Activated T-helper 1 cell treated with anti-CD3 and anti-CD28 coated beads, Interleukin-12 subunit alpha, Interleukin-12 subunit beta, Interleukin-2, Interleukin-4 antibody, amounts not matched to agents 30 ng/mL and 10 ng/mL and 1 ng/mL, durations not matched to agents 14 hours and 24 hours and 36 hours (primary cell): ENCODE measurements at places on chromosomes 16 and 17. TPM values are rescaled to one million over a fixed set of nuclear protein-coding genes. Genes with fewer than 3 reads are reported as not detected.

DNA sequence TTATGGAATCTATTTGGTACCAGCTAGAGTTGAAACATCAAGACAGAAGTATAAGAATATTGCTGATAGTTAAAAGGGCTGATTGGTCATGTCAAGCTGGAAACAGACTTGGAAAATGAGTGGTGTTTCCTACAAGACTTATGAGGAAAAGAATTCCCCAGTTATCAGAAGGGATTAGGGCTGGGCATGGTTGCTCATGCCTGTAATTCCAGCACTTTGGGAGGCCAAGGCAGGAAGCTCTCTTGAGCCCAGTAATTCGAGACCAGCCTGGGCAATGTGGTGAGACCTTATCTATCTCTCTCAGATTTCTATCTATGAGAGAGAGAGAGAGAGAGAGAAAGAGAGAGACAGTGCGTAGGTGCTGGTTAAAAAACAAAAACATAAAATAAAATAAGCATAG, 139.5 kb upstream of the PMFBP1 start:
- no peak for DNase-seq

DNA sequence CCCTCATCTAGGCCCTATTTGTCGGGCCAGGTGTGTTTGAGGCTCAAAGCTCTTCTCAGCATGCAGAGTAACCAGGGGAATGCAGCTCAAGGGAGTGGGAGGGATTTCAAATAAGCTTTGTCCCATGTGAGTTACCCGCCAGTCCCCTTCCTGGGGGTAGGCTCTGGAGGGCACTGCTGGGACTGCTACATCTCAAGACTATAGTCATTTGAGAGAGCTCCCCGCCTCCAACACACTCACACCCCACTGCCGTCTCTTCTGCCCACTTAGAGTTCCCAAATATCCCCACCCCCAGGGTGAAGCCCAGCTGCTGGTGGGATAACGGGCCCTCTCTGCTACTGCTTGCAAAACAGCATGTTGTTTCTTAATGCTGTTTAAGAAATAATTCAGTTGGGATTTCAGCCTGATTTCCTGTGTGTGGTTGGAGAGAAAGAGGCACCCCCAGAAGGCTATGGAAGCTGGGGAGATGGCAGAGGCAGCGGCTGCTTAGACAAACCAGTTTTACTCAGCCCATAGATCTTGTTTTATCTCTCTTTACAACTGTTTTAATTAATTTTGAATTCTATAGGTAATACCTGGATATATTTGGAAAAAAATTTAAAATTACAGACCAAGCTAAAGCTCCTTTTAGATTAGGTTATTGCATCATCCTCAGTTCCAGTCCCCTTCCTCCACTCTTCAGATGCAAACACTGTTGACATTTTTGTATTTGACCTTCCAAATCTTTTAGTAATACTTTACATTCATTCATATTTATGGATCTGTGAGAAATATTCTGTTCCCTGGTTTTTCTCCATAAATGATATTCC, 4.1 kb upstream of the MPO start:
- no peak for DNase-seq

DNA sequence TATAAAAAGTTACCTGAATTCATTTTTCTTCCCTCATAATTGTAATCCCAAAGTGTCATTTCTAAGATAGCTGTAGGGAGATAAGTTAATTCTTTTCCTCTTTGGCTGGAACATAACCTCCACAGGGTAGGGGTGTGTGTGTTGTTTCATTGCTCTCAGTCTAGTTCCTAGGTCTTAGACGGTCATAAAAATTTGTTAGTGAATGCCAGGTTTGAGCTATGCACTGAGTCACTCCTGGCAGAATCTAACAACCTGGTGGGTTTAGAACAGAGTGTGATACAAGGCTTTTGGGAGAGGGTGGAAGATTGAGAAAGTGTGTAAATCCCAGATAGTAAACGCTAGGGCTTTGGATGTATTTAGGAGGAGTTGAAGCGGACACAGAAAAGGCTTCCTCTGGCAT, 894 bp upstream of the PHKG2 start:
- DNase-seq: no peak

KRTAP2-1 gene
- not detected in 2 replicates for total RNA-seq
